Lung (tissue), 17 donors: ENCODE measurements at places on chromosomes 7 and 10. TPM values are rescaled to one million over a fixed set of nuclear protein-coding genes. Genes with fewer than 3 reads are reported as not detected.

- no peak for DNase-seq
Measured at GRCh38 chr10:130812381-130813148, 499.0 kb downstream of the TCERG1L start.

The SAMD9L gene
- 21.4 TPM for total RNA-seq

The NCF1 gene
- total RNA-seq: 46.2 TPM

DNA sequence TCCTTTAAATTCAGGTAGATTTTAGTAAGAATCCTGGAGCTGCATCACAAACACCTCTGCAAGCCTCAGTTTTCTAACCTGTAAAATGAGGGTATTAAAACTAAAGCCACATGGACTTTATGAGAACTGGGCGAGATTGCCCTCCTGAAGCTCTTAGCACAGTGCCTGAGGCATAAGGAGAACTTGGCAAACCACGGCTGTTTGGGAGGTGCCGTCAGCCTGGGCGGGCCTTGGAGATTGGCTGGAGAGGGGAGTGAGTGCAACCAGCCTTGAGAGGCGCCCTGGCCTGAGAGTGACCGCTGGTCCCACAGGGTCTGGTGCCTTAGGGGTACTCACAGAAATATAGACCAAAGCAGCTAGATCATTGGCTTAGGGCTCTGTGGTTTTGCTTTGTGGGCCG is 5.4 kb upstream of the TNS3 start:
- no peak for DNase-seq

GRCh38 chr7:2379821-2380450 is 23.5 kb upstream of the CHST12 start:
- no peak for DNase-seq

GRCh38 chr10:30803892-30804322 is 174.4 kb upstream of the LYZL2 start:
- DNase-seq: no peak

The GRM8 gene
- total RNA-seq: not detected

DNA sequence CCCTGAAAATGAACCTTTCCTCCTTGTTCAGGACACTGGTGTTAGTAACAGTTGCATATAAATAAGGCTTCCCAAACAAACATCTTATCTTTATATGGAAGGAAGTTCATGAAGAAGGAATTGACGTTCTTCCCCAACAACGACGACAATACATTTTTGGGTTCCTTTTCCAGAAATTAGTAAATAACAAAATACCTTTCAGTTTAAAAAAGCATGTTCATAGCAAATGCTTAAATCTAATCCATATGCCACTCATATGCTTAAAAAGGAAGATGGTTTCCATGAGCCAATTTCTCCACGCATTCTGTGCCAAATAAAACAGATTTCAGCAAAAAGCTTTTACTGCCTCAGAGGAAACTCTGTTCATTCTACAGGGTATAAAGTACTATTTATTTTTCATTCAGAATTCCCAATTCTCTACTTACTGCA is 182.6 kb downstream of the COBL start:
- DNase-seq: no peak

- no peak for DNase-seq
Measured at GRCh38 chr10:116593139-116593740, 2.5 kb downstream of the PNLIPRP1 start.

The WEE2 gene
- total RNA-seq: not detected

DNA sequence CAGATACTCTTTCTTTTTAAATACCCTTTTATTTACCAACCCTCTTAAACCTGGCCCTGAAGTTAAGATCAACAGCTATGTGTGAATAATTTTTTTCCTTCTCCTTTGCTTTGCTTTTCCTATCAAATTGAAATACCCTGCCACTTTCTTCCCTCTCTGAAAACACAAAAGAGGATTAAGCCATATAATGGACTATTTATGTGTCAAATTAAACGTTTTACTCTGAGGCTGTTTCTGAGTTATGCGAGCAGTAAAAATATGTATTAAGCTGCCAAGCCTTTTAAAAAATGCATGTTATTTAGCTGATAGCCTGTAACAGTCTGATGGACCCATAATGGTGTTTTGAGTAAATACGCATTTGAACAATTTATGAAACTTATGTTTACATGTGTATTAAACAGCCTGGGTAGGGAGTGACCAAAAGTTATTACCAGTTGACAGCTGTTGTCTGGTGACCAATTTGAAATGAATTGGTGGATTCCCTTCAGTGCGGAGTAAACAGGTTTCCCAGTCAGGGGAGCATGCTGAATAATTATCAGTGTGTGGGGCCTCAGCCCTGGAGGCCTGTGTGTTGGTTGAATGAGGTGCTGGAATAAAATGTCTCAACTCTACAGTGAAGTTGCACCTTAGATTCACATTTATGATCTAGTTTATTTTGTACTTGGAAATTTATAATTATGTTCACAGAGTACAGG is 89.6 kb downstream of the AUTS2 start:
- DNase-seq: peak; percentile 43

DNA sequence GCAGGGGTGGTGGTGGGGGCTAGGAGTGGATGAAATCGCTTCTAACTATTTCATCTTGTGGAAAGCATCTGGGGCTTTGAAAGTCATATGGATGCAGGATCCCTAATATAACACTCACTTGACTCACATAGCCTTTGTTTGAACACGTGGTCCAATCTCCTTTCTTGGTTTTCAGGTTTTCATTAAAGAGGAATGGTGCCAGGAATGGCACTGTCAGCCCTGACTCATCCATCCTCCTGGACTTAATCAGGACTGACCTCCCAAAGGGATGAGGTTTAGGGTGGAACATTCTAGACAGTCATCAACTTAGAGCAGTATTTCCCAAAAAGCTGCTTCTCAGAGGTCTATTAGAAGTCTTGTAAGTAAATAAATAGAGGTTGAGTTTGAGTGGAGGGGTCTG is 162.0 kb upstream of the PLXNA4 start:
- no peak for DNase-seq

- no peak for DNase-seq
Measured at GRCh38 chr10:95567903-95568630, 6.9 kb upstream of the SORBS1 start.

The PDK4 gene
- 86.9 TPM for total RNA-seq

The NSUN6 gene
- total RNA-seq: 8.2 TPM

The NPC1L1 gene
- 0.48 TPM for total RNA-seq

DNA sequence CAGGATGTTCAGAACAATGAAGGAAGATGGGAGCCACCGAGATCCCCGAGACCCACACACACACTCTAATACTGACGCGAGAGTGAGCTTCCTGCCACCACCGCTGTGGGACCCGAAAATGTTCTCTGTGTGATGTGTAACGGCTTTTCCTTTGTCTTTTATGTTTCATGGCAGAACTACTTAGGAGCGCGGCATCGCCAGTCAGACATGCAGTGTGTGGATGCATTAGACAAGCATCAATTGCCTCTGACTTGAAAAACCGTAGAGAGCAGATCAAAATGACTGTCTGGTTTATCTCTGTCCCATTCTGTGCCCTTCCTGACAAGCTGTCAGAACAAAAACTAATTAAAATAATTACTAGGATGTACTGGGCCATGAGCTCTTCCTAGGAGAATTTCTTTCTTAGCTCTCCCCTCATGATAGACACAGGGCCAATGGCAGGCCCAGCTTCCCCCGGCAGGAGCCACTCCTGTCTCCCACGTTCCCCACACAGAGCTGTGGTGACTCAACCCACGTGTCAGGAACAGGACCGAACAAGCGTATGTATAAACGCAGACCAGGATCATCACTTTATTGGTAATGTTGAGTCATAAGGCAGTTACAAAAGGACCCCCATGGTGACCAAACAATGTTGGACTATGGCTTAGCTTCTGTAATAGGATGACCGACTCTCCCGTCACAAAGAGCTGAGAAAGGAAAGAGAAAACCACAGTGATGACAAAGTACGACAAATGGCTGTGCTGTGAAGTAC is 705.0 kb downstream of the PARD3 start:
- DNase-seq: no peak

GRCh38 chr7:5598769-5599371 is 175.2 kb upstream of the TNRC18 start:
- peak; percentile 35 for DNase-seq

GRCh38 chr10:19930936-19931893 is 115.0 kb downstream of the PLXDC2 start:
- DNase-seq: peak; percentile 48

DNA sequence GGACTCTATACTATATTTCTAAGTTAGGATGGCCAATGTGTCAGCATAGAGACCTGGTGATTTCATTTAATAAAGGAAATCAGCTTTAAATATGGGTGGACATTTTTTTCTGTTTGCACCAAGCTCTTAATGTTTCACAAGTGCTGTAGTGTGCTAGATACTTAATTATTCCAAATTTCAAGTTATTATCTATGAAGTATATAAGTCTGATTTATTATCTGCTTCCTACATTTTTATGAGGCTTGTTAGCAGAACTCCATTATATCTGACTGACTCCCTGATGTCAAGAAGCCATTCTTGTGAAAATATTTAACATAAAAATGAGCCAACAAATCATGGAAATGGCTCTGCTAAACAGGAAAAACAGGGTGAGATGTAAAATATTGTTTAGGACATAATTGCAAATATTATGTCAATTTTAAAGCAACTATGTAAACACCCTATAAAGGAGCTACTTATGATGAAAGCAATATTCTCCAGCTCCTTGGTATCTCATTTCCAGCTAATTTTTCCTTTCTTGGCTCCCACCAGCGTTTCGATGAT is 1415.2 kb downstream of the GATA3 start:
- no peak for DNase-seq

- no peak for DNase-seq
Measured at GRCh38 chr10:33506838-33507661, 172.6 kb upstream of the NRP1 start.

GRCh38 chr10:70566515-70567290 is 35.8 kb downstream of the PRF1 start:
- DNase-seq: no peak

DNA sequence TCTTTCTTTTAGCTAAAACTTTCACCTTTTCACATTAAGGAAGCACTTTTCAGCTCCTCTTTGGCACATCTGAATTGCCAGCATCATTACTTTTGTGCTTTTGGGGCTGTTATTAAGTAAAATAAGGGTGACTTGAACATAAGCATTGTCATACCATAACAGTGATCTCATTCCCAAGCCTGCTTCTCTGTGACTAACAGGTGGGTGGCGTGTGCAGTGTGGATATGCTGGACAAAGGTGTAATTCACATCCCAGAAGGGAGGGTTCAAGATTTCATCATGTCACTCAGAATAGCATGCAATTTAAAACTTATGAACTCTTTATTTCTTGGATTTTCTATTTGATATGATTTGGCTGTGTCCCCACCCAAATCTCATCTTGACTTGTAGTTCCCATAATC is 517.4 kb upstream of the MKI67 start:
- DNase-seq: no peak

The FANK1 gene
- total RNA-seq: 16.8 TPM
